Activated CD8-positive, alpha-beta memory T cell treated with anti-CD3 and anti-CD28 coated beads, Interleukin-2, amount 10 ng/mL, durations not matched to agents 7 days and 5 days (primary cell): ENCODE measurements at places on chromosomes 12 and 14.

GRCh38 chr12:89975574-89975973 is 266.9 kb upstream of the ATP2B1 start:
- DNase-seq: no peak

DNA sequence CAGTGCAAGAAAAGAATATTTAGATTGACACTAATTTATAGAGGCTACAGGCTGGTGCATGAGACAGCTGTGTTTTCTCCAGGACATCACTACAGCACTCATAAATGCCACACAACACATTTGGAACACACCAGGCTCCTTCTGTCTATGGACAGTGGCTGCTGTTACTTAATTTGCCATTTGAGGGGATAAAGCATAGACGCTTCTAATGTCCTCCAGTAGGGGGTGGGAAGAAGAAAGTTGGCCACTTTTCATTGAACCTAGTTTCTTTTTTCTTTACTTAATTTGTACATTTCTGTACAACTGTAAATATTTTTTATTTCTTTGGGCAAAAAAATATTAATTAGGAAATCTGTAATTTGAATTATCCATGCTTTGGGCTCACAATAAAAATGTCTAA is 12.4 kb upstream of the RTN1 start:
- DNase-seq: no peak

DNA sequence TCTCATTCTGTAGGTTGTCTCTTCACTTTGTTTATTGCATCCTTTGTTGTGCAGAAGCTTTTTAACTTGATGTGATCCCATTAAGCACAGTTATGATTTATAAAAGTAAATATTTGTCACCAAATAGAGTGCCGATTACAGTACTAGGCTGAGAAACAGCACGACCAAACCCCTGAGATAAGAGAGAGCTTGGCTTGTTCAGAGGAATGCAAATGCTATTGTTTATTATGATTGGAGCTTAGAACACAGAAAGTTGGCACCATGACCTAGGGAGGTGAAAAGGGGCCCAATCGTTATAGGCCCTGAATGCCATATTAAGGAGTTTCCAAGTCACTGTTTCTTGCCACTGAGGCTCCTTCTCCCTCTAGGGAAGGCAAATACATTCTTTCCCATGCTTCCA is 214.9 kb downstream of the KITLG start:
- no peak for DNase-seq

DNA sequence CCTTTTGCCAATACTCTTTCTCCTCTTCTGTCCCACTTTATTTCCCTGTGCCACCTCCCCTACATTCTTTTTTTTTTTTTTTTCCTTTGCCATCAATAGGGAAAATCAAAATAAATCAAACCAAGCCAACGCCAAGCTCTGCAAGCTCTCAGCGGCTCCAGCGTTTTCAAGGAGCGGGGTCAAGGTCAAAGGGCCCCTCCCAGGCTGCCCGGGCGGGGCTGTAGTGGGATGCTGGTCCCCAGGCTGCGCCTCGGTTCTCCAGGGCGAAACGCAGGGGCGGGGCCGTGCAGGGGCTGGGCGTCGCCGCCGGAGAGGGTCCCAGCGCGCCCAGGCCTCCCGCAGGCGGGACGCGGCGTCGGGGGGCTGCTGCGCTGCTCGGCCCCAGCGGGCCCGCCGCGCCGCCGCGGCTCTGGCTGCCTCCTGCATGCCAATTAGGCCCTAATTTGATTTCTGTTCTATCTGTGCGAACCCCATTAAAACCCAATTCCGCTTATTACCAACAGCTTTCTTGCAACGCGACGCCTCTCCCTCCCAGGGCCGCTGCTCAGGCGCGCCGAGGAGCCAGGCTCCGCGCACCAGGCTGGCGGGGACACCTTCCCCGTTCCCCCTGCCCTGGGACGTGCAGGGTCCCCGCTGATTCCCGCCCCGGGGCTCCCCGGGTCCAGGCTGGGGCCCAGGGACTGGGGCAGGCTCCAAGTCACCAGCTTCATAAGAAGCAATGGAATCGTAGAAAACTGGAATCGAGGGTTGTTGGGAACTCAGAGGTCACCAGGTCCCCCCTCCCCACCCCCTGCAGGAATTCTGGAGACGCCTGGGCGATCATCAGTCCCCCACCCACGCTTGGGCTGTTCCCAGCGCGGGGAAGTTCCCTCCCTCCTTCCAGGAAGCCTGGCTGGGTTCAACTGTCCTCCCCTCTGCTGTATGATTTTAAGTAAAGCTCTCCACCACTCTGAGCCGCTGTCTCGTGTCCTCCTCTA is 50.7 kb upstream of the MAP1LC3B2 start:
- DNase-seq: no peak
